ENCODE measurements at places on chromosomes 2 and 18. TPM values are rescaled to one million over a fixed set of nuclear protein-coding genes. Genes with fewer than 3 reads are reported as not detected.

DNA sequence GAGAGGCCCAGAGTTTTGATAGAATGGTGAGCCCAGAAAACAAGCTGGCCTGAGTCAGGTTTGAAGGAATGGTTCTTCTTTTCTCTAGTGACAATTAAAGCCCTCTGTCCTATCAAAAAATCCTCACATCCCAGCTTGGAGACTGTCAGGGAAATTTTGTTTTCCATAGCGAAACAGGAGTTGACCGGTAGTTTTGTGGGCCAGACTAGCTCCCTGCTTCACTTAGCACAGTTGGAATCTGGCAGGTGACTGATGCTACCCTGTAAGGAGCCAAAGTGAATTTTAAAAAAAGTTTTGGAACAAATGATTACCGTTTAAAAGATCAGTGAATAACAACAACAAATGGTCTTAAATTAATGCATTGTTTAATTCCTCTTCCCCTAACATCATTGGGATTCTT lies 6.7 kb downstream of the NAB1 start:
- no peak for DNase-seq

GRCh38 chr2:191109888-191110287 lies 40.9 kb downstream of the STAT4 start:
- DNase-seq = no peak

Gene IL1R1
- total RNA-seq = 66.7 TPM

Gene DLGAP1
- 0.12 TPM for total RNA-seq

Gene SPATA3
- total RNA-seq = not detected

Gene GFPT1
- 38.5 TPM for total RNA-seq

GRCh38 chr2:174666845-174667244 lies 69.2 kb upstream of the WIPF1 start:
- DNase-seq = no peak

DNA sequence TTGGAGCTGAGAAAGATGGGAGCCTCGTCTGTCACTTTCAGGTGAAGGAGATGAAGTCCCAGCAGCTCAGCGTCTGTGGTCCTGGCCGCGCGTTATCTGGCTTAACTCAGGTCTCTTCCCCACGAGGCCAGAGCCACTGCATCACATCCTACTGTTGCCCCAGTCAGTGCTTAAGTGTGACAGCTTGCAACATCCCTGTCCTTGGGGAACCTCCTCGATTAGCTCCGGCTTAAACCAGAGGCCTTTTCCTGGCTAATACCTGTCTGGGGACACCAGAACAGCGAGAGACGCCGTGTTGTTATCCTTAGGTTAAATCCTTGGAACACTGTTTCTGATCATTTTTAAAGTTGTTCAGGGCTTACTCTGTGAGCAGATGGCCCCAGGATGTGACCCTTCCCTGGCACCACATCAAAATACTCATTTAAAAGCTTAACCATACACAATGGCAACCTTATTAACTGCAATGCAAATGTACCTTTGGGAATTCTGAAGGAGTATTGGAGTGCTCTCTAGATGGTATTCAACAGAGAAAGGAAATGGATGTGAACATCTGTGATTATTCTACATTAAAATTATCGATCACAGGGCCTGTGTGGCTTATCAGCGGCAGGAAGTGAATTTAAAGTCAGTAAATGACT lies 61.2 kb upstream of the SPP2 start:
- no peak for DNase-seq

Gene CRYGA
- not detected for total RNA-seq

Measured in right cardiac atrium (tissue), 5 donors.